Progenitor cell of endocrine pancreas (in vitro differentiated cells): ENCODE measurements at places on chromosomes 7 and 10. TPM values are rescaled to one million over a fixed set of nuclear protein-coding genes. Genes with fewer than 3 reads are reported as not detected.

- no peak for DNase-seq
These were observed 95.0 kb downstream of the FAM53B start for GRCh38 chr10:124649214-124649613.

DNA sequence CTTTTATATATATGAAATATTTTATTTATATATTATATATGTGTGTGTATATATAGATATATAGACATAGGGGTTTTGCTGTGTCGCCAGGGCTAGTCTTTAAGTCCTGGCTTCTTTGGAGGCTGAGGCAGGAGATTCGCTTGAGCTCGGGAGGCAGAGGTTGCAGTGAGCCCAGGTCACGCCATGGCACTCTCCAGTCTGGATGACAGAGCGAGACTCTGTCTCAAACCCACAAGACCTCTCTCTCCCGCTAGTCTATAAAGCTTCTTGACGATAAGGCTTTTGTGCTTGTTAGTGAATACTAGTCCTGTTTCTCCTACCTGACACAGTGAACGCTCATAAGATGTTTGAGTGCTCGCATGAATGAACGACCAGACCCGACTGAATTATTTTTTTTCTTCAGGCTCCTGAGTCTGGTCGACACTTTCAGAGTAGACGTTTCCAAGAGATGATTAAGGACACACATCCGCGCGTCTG lies 577 bp upstream of the DDX21 start:
- no peak for DNase-seq

FFAR4 gene
- total RNA-seq, result 0.07 and 0.13 TPM in 2 replicates

TFR2 gene
- total RNA-seq, result 0.62 and 0.93 TPM in 2 replicates

DNA sequence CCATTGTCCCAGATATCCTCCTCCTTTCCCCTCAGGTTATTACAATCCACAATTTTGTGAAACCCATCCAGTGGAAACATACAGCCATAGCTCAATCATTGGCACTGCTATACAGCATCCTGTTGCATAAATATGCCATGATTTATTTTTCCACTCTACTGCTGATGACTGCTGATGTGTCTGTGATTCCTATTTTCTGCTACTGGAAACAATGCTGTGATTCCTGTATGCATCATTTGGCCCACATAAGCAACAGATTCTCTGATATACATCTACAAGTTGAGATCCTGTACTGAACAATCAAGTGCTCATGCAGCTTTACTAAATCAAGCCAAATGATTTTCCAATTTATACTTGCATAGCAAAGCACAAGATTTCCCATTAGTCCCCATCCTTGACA lies 39.6 kb downstream of the CUL2 start:
- DNase-seq, result no peak

CRHR2 gene
- not detected in 2 replicates for total RNA-seq

GRCh38 chr10:11317936-11318670 lies 293.3 kb downstream of the USP6NL start:
- DNase-seq, result no peak

- no peak for DNase-seq
These were observed 28.8 kb upstream of the CCNJ start for GRCh38 chr10:96014473-96015102.

HOXA3 gene
- 77.4 and 85.5 TPM in 2 replicates for total RNA-seq

DNA sequence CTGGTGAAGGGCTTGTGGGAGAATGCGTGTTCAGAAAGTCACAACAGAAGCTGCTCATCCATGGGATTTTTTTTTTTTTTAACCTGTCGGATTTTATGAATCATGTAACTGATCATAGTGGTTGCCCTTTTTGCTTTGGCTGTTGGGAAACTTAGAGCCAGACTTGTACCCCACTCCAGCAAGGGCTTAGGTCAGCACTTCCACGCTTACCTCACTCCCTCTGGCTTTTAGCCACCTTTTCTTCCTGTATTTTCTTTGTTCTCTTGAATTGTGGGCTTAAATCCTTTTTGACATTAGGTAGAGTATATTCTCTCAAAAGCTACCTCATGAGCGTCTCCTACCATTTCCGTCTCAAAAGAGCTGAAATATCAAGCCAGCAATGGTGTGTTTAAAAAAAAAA lies 113.6 kb upstream of the BTBD16 start:
- DNase-seq, result no peak

CPXM2 gene
- total RNA-seq, result 0.14 and 0.18 TPM in 2 replicates
